ENCODE measurements at places on chromosomes 7 and 10. TPM values are rescaled to one million over a fixed set of nuclear protein-coding genes. Genes with fewer than 3 reads are reported as not detected.

DNA sequence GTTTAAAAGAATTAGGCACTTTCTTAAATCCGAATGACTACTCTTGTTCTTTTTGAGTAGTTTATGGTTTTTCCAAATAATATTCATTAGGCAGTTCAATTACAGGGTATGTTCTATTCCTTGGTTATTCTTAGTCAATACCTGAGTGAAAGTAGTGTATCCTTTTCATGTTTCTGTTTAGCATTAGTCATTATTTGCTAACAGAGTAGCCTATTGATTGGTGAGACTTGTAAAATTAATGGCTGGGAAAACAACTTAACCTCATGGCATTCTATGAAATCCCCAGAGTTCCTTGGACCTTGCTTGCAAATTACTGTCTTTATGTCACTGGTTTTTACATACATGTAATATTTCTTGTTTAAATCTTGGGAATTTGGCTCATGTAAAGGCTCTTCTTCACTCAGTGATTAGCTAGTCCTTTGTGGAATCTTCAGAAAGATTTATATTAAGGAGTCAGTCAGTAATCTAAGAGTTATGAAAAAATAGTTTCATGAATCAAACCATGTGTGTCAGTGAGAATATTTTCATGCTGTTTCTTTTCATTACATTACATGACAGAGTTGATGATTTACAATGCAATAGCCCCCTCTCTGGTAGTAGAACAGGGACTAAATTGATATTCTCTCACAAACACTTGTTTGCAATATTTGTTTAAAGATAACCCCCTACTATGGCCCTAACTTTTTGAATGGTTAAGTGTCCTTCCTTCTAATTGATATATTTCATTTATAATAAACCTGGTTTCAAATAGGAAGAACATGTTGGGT lies 81.5 kb upstream of the LRRTM3 start:
- no peak overlapping the region for H3K27ac ChIP-seq
- DNase-seq = no peak
- H3K27me3 ChIP-seq = no peaks in the 10 kb centered on the region

DNA sequence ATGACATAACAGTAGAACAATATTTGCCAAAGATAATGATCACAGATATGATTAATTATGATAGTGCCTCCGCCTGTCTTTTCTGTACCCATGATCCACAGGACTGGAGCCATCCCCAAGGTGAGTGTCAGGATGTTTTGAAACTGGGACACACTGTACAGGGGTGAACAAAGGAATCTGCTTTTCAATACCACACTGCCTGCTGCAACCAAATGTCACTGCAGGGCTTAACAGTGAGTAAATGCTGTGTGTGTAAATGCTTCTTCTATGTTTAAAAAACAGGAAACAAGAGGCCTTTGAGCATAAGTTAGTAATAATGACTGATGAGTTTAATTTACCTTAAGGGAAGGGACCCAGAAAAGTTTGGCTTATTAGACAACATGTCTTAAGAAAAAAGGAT lies 65.2 kb downstream of the HBP1 start:
- H3K27ac ChIP-seq = no peak overlapping the region
- no peak overlapping the region for H3K4me3 ChIP-seq
- no peak for DNase-seq
- no peaks in the 10 kb centered on the region for H3K36me3 ChIP-seq
- no peaks in the 10 kb centered on the region for H3K27me3 ChIP-seq

DNA sequence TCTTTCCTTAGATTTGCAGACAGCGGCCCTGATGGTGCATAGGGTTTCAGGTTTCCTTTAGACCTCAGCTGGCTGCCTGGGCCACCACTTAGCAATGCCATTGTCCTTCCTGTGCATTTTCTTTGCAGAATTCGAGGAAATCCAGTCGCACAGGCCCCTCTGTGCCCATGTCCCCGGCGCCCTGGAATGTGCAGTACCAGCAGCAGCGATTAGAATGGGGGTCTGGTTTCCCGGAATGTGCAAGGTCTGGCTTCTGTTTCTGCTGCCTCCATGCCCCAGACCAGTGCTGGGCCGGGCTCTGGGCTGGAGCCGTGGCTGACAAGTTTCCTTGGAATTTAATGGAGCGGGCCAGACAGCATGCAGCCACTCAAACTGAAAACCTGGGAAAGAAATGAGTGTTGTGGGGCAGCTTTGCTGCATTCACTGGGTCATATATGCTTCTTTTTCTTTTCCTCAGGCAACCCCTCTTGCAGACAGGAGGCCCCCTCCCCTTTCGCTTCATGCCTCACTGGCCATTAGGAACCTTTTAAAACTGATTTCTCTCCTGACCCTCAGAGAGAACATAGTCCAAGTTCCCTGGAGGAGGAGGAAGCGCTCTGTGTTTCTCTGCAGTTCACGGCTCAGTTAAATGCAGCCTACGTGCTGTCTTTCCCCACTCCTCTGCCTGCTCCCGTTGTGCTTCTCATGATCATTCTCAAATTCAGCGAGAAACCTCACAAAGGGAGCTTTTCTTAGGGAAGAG lies 14.4 kb downstream of the HTRA1 start:
- peaks cover 16% of the 10 kb centered on the region for H3K4me1 ChIP-seq
- peak overlapping the region; percentile 37 for H3K27ac ChIP-seq
- H3K27me3 ChIP-seq = peaks cover 1% of the 10 kb centered on the region
- no peaks in the 10 kb centered on the region for H3K36me3 ChIP-seq

GRCh38 chr7:114988026-114988425 lies 66.1 kb downstream of the MDFIC start:
- H3K27me3 ChIP-seq = no peaks in the 10 kb centered on the region
- no peak overlapping the region for H3K27ac ChIP-seq
- no peak overlapping the region for H3K4me3 ChIP-seq
- no peak for DNase-seq
- no peaks in the 10 kb centered on the region for H3K4me1 ChIP-seq

DNA sequence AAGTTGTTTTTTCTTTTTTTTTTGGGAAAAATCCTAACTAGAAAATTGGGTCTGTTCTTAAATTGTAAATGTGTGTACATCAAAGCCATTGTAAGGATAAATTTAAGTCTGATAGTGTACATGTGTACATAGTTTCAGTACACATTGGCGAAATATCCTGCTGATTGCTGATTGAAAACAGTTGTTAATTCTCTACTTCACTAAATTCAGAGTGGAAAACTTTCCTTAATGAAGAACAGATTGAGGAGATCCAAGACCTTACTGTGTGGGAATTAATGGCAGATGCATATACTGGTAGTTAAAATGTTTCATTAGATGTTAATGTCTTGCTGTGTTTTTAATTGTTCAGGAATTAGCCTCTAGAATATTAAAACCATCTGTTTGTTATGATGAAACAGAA lies 506.0 kb downstream of the AUTS2 start:
- DNase-seq = no peak
- no peaks in the 10 kb centered on the region for H3K36me3 ChIP-seq
- H3K4me3 ChIP-seq = no peak overlapping the region
- no peaks in the 10 kb centered on the region for H3K4me1 ChIP-seq
- H3K27ac ChIP-seq = no peak overlapping the region
- no peaks in the 10 kb centered on the region for H3K27me3 ChIP-seq

GRCh38 chr10:86402283-86402941 lies 35.8 kb upstream of the GRID1 start:
- H3K27ac ChIP-seq = no peak overlapping the region
- peaks cover 4% of the 10 kb centered on the region for H3K4me1 ChIP-seq
- no peaks in the 10 kb centered on the region for H3K36me3 ChIP-seq
- H3K4me3 ChIP-seq = no peak overlapping the region
- DNase-seq = no peak

SEPTIN14 gene
- total RNA-seq = not detected

DNA sequence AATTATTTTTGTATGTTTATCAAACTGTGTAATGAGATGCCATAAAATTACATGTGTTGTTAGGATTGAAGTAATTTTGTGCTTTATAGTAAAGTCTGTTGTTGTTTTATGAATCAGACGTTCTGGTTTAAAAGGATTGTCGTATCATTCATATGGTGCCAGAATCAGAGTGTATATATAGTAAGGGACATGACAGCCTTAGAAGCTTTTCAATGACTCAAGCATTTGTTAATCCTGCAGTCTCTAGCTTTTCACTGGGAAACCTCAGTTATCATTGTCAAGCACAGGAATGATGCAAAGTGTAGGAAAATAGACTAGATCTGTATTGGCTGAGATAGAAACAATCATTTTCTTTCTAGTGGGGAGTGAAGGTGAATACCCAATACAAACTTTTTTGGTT lies 57.5 kb downstream of the TRRAP start:
- no peak for DNase-seq
- H3K4me3 ChIP-seq = no peak overlapping the region
- no peak overlapping the region for H3K27ac ChIP-seq
- H3K4me1 ChIP-seq = no peaks in the 10 kb centered on the region

DNA sequence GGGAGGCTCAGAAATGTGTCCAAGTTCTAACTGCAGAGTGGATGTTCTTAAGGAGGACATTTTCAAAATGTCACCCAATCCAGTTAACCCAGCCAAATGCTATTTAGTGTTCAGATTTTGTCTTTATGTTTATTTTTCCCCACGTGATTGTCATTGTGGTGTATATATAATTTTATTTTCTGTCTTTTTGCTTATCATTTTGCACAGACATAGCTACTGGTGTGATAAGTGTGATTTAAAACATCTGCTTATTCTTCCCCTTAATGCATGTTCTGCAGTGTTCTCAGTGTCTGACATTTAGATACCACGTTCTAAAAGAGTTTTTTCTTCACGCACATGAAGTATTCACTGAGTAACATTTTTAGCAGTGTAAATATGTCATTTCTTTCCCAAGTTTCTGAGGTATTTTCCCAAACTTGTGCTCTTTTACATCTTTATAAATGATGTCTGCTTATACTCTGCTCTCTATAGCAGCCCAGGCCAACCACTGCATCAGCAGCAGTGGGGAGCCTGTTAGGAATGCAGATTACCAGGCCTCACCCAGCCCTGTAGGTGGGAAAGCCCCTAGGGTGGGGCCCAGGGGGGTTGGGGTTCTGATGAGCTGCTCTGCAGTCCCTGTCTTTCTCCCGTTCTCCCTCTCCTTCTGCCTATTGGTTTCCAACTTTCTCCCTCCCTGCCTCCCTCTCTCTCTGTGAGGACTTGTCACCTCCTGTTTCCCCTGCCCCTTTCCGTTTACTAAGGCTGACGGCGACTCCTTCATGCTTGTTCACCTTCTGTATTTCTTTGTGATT lies 20.8 kb downstream of the ADCY1 start:
- no peak overlapping the region for H3K27ac ChIP-seq
- H3K36me3 ChIP-seq = no peaks in the 10 kb centered on the region
- no peak overlapping the region for H3K4me3 ChIP-seq
- no peaks in the 10 kb centered on the region for H3K27me3 ChIP-seq
- H3K4me1 ChIP-seq = no peaks in the 10 kb centered on the region

DNA sequence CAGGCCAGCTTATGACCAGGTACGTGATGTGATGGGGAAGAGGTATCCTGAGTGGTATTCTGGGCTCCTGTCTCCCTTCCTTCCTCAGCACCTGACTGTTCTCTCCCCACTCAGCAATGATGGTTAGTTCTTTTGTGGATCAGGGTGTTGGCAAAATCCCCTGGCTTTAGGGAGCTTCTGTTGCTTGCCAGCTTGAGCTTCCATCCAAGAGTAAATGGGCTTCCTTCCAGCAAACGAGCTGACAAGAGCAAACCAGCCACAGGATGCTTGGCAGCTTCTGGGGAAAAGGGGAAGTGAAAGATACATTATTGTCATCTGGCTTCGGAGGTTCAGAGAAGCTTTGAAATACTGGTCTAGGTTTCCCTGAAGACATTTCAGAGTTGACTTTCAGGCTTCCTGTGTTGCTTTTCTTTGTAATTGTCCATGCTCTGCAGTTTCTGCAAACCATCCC lies 5.2 kb downstream of the DUSP5 start:
- no peak overlapping the region for H3K27ac ChIP-seq
- DNase-seq = no peak
- H3K27me3 ChIP-seq = no peaks in the 10 kb centered on the region

RHEB gene
- 159 TPM for total RNA-seq

DNA sequence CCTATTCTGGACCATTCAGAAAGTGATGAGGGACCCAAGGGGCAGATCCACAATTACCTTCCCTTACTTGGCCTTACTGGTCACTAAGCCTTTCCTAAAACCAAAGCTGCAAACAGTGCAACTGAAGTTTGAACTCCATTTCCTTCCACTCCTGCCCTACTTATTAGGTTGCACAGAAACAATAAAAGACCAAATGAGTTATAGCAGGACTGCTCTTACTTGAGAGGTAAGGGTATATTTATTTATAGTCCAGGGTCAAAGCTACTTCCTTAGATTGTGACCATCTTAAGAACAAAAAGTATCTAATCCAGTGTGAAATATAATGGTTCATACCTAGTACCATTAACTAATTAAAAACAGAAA lies 27.0 kb downstream of the CDK6 start:
- no peaks in the 10 kb centered on the region for H3K36me3 ChIP-seq
- no peak for DNase-seq
- H3K27me3 ChIP-seq = no peaks in the 10 kb centered on the region
- peaks cover 18% of the 10 kb centered on the region for H3K4me1 ChIP-seq
- peak overlapping the region; percentile 81 for H3K27ac ChIP-seq

LRIT1 gene
- total RNA-seq = not detected

ACBD7 gene
- total RNA-seq = 9.7 TPM

LAMB1 gene
- 418 TPM for total RNA-seq

GRCh38 chr10:46301056-46301645 lies 14.4 kb downstream of the ANTXRL start:
- H3K4me3 ChIP-seq = no peak overlapping the region
- no peaks in the 10 kb centered on the region for H3K4me1 ChIP-seq
- H3K27ac ChIP-seq = no peak overlapping the region
- H3K36me3 ChIP-seq = no peaks in the 10 kb centered on the region

CPA2 gene
- 27.6 TPM for total RNA-seq

ZNF248 gene
- total RNA-seq = 16.7 TPM

GRCh38 chr10:53093878-53094277 lies 321.3 kb upstream of the MBL2 start:
- no peak overlapping the region for H3K27ac ChIP-seq
- no peaks in the 10 kb centered on the region for H3K4me1 ChIP-seq
- H3K4me3 ChIP-seq = no peak overlapping the region
- H3K36me3 ChIP-seq = no peaks in the 10 kb centered on the region
- no peaks in the 10 kb centered on the region for H3K27me3 ChIP-seq

ASIC3 gene
- total RNA-seq = 1.1 TPM

DNA sequence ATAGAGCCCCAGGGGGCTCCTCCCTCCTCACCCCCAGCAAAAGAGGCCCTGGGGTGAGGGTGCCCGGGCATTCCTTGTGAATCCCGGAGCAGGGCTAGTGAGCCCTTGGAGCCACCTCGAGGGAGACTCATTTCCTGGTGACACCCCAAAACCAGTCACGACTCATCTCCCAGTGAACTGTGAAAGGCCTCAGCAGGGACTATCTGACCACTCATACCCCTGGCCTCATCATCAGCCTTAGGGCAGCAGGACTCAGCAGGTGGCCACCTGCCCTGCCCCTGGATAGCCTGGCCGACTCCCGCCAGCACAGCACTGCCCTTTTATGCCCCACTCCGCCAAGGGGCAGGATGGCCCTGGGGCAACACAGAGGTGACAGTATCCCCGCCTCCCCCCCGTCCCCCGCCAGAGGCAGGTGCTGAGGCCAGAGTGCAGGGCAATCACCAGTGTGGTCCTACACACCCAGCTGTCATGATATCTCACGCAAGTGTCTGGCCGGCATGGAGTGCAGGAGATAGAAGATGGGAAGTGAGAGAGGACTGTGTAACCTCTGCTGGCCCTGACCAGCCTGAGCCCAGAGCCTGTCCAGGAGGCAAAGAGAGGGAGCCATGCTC lies 3.2 kb downstream of the SNCG start:
- no peak overlapping the region for H3K27ac ChIP-seq
- peak; percentile 34 for DNase-seq
